ENCODE measurements at places on chromosomes 4 and X.

GRCh38 chrX:65647801-65648200, 19.7 kb upstream of the MSN start:
- DNase-seq = no peak

- no peak for DNase-seq
Measured at GRCh38 chrX:120022763-120023162, 54.7 kb downstream of the RHOXF2B start.

GRCh38 chrX:65635822-65636221, 31.6 kb upstream of the MSN start:
- DNase-seq = no peak

DNA sequence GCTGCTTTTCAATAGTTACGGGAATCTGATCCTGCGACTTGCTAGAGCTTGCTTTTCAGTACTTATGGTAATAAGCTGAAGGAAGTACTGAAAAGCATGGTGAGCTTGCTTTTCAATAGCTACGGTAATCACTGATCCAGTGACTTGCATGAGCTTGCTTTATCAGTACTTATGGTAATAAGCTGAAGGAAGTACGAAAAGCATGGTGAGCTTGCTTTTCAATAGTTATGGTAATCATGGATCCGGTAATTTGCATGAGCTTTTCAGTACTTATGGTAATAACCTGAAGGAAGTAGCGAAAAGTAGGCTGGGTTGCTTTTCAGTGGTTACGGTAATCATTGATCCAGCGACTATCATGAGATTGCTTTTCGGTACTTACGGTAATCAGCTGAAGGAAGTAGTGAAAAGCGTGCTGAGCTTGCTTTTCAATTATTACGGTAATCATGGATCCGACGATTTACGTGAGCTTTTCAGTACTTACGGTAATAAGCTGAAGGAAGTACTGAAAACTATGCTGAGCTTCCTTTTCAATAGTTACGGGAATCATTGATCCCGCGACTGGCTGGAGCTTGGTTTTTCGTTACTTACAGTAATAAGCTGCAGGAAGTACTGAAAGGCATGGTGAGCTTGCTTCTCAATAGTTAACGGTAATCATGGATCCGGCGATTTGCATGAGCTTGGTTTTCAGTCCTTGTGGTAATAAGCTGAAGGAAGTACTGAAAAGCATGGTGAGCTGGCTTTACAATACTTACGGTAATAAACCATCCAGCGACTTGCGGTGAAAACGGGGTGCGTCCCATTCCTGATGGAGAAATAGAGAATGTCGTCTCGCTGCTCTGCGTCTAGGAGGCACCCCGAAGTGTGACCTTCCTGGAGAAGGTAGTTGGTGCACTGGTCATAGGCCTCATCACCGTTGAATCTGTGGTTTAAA, 6.5 kb downstream of the CRLF2 start:
- DNase-seq = no peak

- DNase-seq = no peak
Measured at GRCh38 chr4:47155919-47156318, 124.6 kb downstream of the GABRB1 start.

GRCh38 chr4:109718759-109719158, 11.1 kb downstream of the PLA2G12A start:
- no peak for DNase-seq

DNA sequence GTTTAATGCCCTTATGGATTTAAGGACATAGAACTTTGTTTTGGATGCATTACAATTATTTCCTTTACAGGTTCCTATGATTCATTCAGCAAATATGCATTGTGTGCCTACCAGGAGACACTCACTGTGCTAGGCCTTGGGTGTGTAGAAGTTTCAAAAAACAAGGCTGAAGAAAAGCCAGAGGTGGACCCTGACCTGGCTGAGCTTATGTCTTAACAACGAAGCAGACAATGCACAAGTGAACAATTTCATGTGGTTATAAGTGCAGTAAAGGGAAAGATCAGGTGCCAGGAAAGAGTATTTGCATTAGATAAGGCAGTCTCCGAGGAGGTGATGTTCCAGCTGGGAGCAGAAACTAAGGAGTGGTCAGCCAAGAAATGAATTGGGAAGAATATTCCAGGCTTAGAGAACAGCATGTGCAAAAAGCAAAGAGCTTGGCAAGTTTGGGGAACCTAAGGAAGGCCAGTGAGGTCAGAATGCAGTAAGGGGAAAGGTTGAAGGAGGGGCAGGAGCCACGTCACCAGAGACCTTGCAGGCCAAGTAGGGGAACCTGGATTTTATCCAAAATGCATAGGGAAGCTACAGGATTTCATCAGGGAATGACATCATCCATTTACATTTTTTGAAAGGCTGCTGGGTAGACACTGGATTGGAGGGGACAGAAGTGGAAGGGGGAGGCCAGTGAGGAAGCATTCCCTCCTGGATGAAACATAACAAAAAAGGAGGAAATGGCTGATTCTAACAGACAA, 193.6 kb downstream of the SOWAHB start:
- DNase-seq = no peak

Data from nucleus accumbens (tissue), 56 donors.